ENCODE measurements at places on chromosomes 2 and 18.

GRCh38 chr18:5456577-5457461 is 87.0 kb downstream of the EPB41L3 start:
- DNase-seq = no peak

GRCh38 chr2:99081891-99082290 is 59.6 kb upstream of the C2orf15 start:
- DNase-seq = no peak

- no peak for DNase-seq
These were observed 22.7 kb downstream of the LRP2 start for GRCh38 chr2:169339657-169340056.

GRCh38 chr2:241007880-241008710 is 9.7 kb downstream of the SNED1 start:
- no peak for DNase-seq

GRCh38 chr2:204971206-204971907 is 426.1 kb downstream of the PARD3B start:
- DNase-seq = no peak

DNA sequence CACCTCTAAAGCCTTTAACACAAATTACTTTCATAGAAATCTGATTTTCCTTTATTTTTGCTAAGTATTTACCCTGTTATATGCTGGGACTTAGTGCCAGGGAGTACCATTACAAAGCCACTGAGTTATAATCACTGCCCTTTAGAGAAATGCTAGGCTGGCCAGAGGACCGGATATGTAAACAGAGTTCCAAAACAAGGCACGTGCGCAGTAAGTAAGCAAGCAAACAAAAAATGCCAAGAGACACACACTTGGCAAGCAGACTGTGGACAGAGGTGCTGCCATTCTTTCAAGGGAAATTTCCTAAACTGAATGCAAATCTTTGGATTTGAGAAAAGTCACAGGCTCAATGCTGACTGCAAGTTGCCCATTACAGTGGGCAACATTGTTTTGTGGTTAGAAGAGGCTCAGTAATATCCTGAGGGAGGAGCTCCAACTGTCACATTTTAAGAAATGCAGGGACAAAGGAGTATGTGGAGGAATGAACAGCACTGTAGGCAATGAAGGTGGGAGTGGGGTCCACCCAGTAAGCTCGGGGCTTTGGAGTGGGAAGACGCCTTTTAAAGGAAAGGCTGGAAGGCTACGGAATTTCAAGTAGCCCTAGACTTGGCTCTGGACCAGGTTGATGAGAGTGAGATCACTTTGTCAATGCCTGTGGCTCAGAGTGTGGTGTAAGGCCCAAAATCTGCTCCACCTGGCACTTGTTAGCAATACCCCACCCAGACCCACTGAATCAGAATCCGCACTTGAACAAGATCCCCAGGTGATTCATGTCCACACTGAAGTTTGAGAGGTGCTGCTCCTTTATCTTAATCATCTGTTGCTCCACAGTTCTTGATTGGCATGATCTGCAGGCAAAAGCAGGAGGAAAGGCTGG is 2.1 kb upstream of the PARD6G start:
- DNase-seq = no peak
